Stimulated activated CD4-positive, alpha-beta T cell treated with anti-CD3 and anti-CD28 coated beads, TNF-alpha, amount 100 ng/mL, for 4 hours (primary cell): ENCODE measurements at places on chromosomes 12 and 14.

- no peak for DNase-seq
Observed at GRCh38 chr12:4054630-4055029, 181.4 kb upstream of the PARP11 start.

DNA sequence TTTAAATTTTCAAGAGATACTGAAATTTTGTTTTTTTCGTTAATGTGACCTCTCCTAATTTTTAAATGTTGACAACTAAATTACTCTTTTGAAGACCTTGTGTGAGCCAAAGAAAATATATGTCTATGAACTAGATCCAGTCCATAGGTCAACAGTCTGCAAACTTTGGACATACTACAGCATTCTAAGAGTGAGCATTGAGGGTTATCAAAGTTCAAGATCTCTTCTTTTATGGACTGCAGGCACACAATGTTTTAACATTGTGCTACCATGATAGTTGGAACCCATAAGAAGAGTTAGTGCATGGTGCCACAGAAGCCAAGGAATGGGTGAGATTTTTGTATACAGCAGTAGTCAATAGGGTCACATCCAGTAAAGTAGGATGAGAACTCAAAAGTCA, 43.0 kb upstream of the ACSS3 start:
- DNase-seq = no peak

DNA sequence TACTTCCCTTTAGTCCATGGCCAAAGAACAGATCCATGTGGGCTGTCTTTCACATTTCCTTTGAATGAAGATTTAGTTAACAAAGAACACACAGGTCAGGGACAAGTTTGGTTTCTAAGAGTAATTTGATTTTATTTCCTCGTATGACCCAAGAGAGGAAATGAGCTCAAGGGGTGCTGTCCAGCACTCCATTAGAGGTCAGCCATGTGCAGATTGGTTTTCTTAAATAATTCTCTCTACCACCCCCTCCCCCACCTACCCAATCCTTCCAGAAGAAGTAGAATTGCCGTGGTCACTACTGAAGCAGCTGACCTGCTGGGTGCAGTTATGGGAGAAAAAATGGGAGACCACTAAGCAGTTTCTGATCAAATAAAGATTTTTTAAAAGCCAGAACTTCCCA, 13.9 kb upstream of the OAS1 start:
- no peak for DNase-seq

DNA sequence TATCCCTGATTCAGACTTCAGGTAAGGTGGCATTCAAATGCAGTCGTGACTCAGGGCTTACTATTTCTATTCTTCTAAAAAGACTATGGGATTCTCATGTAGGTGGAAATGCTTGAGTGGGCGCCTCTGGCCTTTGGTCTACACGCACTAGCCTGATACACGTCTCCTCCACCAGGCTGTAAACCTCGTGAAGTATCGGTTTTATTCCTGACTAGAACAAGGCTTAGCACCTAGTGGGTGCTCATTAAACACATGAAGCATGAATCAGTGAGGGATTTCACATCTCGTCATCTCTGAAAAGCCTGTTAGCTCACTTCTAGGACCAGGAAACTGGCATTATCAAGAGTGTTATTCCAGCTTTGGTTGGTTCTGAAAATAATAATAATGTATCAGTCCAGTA, 17.7 kb upstream of the HNF1A start:
- no peak for DNase-seq

DNA sequence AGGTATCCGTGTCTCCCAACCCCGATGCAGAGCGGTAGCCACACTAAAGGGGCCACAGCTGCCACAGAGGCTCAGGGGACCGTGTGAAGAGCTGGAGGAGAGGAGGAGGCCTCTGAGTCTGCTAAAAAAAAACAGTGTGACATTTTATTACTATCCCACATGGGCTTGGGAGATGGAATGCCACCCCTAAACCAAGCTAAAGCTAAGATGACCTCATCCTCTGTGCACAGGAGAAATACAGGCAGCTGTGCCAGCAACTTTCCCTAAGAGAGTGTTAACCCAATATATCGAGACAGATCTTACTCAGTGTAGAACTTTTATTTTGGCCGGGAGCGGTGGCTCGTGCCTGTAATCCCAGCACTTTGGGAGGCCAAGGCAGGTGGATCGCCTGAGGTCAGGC, 18.0 kb downstream of the BCL2L14 start:
- DNase-seq = no peak

- no peak for DNase-seq
Observed at GRCh38 chr12:62803756-62804155, 131.2 kb downstream of the PPM1H start.

- DNase-seq = no peak
Observed at GRCh38 chr12:24470050-24470449, 478.9 kb downstream of the BCAT1 start.

DNA sequence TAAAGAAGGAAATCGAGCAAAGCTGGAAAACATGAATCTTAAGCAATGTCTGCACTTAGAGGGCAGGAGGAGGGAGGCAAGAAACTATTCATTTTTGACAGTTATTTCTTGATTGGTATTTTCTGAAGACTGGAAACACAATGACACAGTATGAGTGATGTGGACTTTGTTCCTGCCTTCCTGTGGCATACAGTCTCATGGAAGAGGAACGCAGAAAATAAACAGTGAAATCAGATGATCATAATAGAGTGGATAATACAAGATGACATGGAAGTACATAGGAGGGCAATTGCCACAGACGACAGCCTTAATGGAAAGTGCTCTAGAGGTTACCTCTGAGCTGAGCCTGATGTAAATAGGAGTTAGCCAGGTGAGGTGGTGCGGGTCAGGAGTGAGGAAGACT, 140.4 kb upstream of the MAX start:
- no peak for DNase-seq

DNA sequence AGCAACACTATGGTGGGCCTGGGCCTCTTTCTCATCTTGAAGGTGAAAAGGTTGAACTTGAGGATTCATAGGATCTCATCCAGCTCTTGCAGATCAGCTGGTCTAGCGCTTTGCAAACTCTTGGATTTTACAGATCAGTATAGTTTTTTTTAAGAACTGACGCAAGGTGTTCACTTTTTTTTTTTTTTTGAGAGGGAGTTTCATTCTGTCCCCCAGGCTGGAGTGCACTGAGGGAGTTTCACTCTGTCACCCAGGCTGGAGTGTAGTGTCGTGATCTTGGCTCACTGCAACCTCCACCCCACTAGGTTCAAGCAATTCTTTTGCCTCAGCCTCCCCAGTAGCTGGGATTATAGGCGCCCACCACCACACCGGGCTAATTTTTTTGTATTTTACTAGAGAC, 20.4 kb upstream of the LGMN start:
- no peak for DNase-seq

DNA sequence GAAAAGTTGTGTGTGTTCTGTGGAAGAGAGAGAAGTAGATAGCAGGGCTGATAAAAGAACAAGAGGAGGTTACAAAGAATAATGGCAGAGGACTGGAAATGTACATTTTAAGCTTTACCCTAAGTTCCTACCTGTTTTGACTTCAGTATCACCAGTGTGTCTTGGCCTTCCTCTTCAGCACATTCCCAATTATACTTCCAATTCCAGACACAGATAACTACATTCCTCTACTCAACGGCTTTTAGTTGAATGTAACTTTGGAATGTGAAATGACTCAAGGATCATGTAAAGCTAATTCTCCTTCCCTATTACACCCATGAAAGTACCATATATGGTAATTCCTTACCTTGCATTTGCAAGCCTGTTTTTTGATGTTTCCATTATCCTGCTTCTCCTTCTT, 5.0 kb downstream of the MGST1 start:
- no peak for DNase-seq

GRCh38 chr14:90042496-90043252, 19.1 kb upstream of the KCNK13 start:
- no peak for DNase-seq

DNA sequence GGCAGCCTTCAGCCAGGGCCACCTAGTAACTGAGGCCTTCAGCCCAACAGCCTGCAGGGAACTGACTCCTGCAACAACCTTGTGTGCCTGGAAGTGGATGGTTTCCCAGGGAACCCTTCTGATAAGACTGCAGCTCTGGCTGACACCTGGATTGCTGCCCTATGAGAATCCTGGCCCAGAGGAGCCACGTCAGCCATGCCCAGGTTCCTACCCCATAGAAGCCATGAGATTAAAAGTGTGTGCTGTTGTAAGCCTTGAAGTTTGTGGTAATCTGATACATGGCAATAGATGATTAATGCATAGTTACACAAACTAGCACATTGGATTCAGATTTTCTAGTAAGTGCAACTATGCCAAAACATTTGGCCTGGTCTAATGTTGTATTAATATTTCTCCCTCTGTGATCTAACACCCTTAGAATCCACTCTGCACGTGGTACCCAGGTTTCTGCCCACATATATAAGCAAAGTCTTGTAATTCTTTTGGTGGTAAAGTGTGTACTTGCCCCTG, 64.8 kb upstream of the BEGAIN start:
- no peak for DNase-seq

GRCh38 chr12:79689061-79689476, 1.7 kb downstream of the PAWR start:
- DNase-seq = no peak

DNA sequence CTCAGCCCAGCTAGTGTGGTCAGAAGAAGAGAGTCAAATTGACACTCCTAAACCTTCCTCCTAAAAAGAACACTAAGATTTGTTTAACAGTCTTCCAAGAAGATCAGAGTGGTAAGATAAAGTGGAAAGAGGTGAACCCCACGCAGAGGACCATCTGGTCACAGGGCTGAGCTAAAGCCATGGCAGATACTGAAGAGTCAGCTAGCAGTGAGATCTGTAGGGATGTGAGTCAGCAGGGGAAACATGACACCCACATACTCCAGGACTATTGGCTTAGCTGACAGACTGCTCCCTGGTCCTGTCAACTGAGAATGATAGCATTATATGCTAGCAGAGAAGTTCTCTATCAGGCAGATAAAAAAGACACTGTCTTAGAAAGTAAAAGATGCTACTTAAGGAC, 269.4 kb upstream of the ALG10 start:
- no peak for DNase-seq

DNA sequence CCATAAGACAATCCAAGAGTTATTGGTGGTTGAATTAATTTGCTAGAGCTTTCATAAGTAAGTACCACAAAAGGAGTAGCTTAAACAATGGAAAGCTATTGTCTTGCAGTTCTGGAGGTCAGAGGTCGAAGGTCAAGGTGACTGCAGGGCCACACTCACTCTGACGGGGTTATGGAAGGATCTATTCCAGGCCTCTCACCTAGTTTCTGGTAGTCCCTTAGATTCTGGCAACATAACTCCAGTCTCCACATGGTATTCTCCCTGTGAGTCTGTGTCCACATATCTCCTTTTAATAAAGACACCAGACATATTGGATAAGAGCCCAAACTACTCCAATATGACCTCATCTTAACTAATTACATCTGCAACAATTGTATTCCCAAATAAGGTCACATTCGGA, 273.4 kb downstream of the FOXN3 start:
- no peak for DNase-seq
